ENCODE measurements at places on chromosomes 13 and 19.

- no peak for DNase-seq
Observed at GRCh38 chr13:93964146-93964512, 515.4 kb downstream of the DCT start.

DNA sequence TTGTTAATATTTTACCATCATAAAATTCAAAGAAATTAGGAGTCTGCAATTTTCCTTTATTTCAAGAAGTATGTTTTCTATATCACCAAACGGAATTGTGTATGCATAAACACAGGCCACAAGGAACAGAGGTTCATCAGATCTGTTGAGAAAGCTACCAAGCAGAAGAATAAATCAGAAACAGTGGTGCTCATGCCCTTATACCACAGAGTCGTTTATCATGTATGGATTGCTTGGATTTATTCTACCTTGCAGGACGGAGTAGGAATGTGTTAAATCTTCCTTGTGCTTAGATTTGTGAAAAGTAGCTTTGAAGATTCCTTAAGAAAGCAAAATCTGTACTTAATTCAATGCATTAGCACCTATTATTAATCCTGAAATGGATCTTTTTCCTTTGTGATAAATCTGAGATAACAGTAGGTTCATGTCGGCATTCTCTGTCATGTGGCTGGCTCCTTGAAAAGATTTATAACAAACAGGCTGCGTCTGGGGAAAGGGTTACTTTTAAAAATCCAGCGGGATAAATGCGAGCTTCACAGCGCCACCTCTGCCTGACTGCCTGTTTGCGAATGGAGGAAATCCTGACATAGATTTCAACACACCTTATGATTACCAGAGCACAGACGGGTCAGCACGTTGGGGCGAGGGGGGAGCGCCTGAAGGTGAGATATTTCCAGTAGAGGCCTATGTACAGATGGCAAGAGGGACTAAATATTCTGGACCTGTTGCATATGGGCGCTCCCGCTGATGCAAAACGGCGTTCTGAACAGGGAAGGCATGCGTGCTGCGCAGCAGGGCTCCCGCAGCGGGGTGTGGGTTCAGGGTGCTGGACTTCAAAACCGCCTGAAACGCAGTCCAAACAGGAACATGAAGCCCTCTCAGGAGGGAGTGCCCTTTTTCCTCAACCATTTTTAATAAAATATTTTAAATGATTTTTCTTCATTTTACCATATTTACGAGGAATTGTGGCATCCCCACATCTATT, 445.5 kb upstream of the SGCG start:
- no peak for DNase-seq

DNA sequence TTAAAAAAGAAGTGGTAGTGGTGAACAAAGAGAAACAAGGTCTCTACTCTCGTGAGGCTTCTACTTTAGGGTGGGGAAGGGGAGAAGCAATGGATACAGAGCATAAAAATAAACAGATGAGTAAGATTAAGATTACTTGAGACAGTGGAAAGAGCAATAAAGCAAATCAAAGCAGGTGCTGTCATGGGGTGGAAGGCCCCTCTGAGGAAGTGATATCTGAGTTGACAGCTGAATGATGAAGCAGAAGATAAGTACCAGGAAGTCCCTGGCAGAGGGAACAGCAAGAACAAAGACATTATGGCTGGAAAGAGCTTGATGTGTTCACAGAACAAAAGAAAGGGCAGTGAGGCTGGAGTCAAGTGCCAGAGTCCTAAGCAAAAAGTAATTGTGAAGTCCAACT, 221.8 kb downstream of the ENOX1 start:
- no peak for DNase-seq

GRCh38 chr13:44906713-44907112, 82.6 kb downstream of the NUFIP1 start:
- DNase-seq: no peak

DNA sequence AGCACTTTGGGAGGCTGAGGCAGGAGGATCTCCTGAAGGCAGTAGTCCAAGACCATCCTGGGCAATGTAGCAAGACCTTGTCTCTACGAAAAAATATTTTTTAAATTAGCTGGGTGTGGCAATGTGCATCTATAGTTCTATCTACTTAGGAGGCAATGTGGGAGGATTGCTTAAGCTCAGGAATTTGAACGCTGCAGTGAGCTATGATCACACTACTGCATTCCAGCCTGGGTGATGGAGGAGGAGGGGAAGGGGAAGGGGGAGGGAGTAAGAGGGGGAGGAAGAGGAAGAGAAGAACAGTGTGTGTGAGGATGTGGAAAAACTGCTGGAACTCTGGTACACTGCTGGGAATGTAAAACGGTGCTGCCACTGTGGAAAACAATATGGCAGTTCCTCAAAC, 9.2 kb upstream of the CLIP3 start:
- no peak for DNase-seq

DNA sequence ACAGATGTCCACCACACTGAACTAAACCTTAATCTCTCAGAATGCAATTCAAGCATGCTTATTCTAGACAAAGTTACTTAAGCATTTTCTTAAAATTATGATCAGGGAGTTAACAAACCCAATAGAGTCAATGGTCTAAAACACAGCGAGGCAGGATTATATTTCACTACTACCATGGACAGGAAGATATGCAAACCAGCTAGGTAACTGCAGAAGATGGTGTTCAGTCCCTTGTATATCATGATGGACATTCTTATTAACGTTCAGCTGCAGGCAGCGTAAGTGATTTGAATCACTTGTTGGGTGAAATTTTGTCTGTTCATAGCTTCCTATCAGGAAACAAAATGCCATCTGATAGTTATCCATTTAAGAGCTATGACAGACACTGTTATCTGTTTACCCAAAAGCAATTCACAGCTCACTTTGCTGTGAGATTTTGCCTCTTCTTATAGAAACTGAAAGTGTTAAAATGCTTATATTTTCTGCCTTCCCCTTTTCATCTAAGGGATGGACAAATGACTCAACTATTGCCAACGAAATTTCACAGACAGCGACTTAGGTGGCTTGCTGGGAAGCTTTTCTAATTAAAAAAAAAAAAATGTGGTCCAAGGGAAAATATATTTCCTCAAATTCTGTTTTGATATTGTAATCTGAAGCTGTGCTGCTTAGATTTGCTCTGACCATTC, 591.9 kb downstream of the DACH1 start:
- no peak for DNase-seq

DNA sequence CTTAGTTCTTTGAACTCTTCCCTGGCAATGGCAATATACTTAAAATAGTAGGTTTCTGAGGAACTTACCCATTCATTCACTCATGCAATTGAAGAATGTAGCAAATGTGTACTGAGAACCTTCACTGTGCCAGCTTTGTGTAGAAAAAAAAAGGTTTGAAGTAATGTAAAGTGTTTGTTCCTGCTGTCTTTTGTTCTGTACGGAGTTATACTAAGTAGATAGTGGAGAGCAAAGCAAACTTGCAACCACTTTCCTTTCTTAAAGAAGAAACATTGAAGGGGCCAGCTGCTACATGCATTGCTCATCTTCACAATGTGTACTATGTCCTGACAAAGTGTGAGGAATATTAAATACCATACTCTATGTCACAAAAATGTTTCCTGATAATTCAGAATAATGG, 68.9 kb upstream of the FREM2 start:
- no peak for DNase-seq

DNA sequence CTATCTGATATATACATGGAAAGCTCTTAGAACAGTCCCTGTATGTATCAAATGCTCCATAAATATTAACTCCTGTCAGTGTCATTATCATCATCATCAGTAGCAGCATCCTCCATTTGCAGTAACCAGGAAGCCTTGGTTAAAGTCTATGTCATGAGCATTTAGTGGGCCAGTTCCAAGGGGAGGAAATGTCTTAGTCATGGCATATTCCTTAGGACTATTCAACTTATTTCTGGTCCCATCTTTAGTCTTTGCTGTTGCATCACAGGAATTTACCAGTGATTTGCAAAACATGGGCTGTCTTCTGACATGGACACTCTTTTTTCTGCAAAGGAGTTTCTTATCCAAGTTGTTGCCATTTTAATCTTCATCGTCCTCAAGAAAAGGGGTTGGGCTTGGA, 98.4 kb downstream of the WDFY2 start:
- DNase-seq: no peak

DNA sequence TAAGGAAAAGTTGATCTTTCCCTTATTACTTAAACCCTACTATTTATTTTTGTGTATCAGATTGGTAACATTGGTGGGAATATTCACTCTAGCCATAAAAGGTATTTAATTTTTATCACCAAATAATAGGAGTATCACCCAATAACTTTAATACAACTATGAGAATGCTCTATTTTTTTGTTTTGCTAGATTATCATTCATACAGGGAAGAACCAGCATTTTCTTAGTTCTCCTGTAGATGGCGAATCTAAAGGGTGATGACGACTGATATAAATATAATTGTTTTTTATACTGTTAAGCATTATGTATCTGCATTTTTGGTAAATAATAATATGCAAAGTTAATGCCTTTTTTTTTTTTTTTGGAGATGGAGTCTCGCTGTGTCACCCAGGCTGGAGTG, 7.9 kb upstream of the FRY start:
- DNase-seq: no peak

GRCh38 chr19:12676384-12676792, 5.3 kb downstream of the DHPS start:
- peak; percentile 89 for DNase-seq

- DNase-seq: no peak
Observed at GRCh38 chr19:32415246-32415645, 9.7 kb downstream of the DPY19L3 start.

DNA sequence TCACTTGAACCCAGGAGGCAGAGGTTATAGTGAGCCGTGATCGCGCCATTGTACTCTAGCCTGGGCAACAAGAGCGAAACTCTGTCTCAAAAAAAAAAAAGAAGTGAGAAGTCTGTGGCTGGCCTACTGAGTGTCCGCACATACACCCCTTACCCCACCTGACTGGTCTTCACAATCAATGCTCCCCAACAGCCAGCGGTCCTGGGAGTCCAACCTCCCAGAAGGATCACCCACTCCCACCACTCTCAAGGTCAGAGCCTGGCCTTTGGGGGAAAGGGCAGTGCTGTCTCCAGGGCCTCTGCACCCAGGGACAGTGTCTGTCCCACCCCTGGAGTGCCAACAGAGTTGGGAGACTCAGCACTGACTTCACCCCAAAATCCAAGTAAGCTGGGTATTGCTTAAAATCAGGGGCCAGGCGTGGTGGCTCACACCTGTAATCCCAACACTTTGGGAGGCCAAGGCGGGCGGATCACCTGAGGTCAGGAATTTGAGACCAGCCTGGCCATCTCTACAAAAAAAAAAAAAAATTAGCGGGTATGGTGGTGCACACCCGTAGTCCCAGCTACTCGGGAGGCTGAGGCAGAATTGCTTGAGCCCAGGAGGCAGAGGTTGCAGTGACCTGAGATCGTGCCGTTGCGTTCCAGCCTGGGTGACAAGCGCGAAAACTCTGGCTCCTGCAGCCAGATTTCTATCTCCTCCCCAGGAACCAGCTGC, 2.3 kb upstream of the CD320 start:
- no peak for DNase-seq

DNA sequence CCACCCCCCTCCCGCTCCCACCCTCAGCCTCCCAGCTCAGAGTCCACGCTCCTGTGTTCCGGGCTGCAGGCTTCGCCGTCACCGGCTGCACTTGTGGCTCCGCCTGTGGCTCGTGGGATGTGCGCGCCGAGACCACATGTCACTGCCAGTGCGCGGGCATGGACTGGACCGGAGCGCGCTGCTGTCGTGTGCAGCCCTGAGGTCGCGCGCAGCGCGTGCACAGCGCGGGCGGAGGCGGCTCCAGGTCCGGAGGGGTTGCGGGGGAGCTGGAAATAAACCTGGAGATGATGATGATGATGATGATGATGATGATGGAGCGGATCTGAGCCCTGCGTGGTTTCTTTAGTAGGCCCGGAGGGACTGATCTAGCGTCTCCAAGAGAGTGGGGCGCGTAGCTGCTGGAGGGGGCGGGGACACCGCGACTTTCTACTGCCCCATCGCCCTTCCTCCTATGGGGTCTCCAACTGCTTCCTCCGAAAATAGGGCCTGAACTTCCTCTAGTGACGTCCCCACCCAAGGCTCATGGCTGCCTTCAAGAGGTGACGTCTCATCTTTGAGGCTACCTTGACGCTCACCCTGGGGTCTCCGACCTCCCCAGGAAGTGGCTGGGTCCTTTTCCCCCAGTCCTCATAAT, 1.4 kb downstream of the RETN start:
- no peak for DNase-seq

DNA sequence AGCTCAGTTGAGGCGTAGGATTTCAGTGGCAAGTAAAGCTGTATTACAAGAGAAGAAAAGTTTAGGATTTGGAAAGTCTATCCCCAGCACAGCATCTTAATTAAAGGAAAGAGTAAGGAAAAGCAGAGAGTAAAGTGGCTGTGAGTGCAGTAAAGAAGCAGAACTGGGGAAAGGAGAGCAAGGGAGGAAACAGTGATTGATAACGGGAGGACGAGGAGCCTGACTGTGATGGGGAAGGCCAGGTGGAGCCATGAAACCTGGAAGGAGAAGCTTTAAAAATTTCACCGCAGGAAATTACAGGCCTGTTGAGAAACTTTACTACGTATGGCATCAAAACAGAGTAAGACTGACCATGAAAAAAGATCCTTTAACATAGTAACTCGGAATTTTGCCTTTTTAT, 175.6 kb downstream of the SHISA2 start:
- DNase-seq: no peak

GRCh38 chr19:54451331-54451871, 2.4 kb downstream of the LENG8 start:
- DNase-seq: no peak

- no peak for DNase-seq
Observed at GRCh38 chr19:6580313-6580712, 10.6 kb downstream of the CD70 start.

DNA sequence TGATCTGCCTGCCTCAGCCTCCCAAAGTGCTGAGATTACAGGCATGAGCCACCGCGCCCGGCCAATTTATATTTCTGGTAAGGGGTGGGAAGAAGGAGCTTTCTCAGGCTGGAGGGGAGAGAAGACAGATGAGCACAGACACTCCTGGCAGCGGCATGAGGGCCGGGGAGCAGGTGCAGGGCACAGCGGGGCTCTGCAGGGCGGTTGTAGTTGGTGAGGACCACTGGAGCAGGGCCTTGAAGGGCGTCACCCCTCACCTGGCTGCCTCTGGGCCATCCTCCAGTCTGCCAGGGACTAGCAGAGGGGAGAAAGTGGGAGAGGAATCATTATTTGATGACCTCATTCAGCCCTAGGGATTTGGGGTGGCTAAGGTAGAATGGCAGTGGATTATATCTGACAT, 8.6 kb upstream of the CSNK1G2 start:
- DNase-seq: no peak

- no peak for DNase-seq
Observed at GRCh38 chr19:41407271-41407670, 9.7 kb downstream of the BCKDHA start.

- peak; percentile 72 for DNase-seq
Observed at GRCh38 chr13:30119476-30119875, 187.9 kb downstream of the KATNAL1 start.

GRCh38 chr13:111486331-111486730, 165.9 kb downstream of the TEX29 start:
- no peak for DNase-seq

GRCh38 chr19:3292958-3293529, 68.6 kb downstream of the CELF5 start:
- no peak for DNase-seq
